ENCODE measurements at places on chromosomes 11 and 22.

DNA sequence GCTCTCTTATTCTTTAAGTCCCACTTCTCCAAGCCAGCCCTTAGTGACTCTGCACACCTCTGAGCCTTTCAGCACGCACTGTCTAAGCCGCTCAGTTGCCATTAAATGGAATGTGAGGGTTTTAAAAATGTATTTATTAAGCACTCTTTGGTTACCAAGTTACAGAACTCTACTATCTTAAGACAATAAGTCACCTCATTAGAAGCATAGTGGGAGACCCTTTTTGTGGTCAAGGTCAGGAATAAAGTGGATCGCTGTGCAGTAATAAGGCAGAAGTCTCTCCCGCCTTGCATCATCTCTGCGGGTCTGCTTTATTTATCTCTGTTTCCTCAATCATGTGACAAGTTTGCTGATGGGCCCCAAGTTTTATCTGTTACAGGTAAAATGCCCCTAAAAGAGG, 11.9 kb downstream of the SLC25A18 start:
- DNase-seq = no peak

- DNase-seq = no peak
These were observed 130.9 kb downstream of the UVRAG start for GRCh38 chr11:75945947-75946346.

DNA sequence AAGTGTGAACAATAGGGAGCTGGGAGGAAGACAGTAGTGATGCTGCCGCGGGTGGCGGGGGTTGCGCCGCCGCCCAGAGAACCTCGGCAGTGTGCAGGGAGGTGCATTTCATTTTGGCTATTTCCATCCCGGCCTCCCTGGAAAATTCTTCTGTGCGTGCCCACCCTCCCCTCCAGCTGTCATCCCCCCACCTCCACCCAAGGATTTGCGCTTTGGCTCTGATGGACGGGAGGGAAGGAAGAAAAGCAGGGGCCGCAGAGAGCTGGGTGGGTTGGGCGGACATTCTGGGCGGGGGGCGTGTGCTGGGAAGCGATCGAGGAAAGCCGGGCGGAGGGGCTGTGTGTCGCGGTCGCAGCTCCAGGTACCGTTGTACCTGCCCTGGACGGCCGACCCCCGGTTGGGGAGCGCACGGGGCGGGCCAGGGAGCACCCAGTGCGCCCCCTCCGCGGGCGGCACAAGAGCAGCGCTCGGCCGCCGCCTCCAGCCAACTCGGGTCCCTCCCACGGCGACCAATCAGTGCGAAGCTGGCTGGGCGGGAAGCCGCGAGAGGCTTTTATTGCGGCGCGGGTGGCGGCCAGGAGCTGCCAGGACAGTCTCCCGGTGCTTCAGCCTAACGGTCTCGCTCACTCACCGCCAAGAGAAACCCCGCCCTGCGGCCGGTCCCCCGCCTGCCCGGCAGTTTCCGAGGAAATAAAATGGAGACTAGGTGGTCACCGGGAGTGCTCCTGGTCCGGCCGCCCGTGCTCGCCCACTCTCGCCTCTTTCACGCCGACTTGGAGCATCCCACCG, 1.6 kb downstream of the NCAM1 start:
- no peak for DNase-seq

GRCh38 chr11:83255366-83255765, 30.8 kb downstream of the CCDC90B start:
- DNase-seq = no peak

DNA sequence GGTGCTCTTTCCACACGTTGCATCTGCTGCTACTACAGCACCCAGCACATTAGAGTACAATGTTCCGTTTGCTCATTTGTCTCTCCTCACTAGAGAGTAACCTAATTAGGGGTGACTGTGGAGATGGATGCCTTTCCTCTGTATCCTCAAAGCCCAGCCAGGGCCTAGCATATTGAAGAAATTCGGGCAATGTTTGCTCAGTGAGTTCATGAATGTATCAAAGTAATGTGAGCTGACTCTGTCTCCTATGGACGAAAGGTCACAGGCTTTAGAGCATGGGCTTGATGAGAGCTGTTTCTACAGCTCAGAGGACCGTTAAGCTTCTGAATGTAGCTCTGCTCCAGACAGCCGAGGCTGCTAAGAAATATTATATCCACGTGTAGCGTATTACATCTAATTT, 67.5 kb downstream of the C11orf58 start:
- no peak for DNase-seq

DNA sequence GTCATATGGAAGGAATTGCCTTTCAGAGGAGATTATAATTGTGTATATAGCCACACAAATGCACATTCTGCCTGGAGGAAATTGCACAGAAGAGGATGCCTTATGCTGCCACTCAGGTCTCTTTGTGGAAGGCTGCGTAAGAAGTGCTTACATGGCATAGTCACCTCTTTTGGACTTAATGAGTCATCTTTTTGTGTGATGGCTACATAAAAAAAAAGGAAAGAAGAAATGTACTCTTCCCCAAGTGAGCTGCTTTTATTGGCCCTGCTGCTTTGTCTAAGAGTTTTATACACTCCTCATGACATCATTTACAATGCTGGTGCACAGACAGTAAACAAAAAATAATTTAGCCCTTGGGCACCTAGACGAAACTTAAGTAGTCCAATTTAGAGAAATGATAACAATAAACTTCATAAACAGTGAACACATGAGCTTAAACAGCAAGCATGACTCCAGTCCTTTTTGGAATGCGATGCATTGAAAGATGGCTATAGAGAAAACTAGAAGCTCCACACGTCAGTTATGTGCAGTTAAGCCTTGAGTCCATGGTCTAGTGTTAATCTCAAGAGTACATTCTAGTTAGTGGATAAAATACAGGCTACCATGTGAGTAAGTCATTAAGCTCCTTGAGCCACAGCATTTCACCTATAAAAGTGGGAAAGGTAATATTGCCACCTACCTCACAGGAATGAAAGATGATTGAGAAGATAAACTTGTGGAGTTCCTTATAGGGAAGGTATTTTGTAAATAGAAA, 12.0 kb downstream of the CSTPP1 start:
- no peak for DNase-seq

DNA sequence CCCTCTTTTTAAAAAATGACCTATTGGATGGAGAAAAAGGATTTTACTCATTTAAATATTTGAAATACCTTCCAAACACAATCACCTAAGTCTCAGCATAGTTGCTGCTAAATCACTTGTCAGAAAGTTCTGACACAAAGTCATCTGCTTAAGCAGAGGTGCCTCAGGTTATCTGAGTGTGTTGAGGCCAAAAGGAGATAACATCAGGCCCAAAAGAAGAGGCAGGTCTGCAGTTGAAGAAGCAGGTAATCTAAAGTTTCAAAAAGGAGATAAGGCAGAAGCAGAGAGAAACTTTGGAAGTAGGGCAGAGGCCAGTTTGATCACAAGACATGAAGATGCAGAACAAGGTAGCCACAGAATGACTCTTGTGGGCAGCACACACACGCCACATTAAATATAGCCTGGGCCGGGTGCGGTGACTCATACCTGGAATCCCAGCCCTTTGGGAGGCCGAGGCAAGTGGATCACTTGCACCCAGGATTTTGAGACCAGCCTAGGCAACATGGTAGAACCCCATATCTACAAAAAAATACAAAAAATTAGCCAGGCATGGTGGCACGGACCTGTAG, 175.7 kb upstream of the API5 start:
- DNase-seq = no peak

DNA sequence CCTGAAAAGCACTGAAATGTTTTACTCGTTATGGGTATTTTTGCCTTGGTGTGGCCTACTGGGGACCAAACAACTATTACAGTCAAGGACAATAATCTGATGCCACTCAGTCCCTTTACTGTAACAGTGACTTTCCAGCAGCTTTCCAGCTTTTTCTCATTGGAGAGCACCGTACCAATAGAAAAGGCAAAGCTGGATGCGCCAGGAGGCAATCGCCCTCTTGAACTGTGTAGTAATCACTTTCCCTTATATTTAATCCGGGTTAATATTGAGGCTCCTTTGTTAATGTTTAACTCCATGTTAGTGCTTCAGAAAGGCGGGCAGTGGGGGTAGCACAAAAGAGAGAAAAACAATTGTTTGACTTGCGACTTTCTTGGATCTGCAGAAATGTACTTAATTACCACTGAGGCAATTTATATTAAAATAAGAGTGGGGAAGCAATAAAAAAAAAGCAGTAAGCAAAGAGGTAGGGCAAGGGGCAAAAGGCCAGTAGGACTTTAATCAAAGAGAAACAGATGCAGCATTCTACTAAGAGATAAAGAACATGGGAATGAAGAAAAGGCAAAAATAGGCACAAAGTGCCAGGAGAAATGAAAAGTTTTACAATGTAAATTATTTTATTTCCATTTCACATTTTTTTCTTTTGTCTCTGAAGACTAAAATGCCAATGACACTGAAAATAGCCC, 81.6 kb downstream of the LRRC4C start:
- DNase-seq = no peak

DNA sequence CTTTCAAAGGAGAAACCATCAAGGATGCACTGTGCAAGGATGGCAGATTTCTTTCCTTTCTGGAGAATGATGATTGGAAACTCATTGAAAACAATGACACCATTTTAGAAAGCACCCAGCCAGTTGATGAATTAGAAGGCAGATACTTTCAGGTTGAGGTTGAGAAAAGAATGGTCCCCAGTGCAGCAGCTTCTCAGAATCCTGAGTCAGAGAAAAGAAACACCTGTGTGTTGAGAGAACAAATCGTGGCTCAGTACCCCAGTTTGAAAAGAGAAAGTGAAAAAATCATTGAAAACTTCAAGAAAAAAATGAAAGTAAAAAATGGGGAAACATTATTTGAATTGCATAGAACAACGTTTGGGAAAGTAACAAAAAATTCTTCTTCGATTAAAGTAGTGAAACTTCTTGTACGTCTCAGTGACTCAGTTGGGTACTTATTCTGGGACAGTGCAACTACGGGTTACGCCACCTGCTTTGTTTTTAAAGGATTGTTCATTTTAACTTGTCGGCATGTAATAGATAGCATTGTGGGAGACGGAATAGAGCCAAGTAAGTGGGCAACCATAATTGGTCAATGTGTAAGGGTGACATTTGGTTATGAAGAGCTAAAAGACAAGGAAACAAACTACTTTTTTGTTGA, 9.8 kb downstream of the FAM111A start:
- no peak for DNase-seq

DNA sequence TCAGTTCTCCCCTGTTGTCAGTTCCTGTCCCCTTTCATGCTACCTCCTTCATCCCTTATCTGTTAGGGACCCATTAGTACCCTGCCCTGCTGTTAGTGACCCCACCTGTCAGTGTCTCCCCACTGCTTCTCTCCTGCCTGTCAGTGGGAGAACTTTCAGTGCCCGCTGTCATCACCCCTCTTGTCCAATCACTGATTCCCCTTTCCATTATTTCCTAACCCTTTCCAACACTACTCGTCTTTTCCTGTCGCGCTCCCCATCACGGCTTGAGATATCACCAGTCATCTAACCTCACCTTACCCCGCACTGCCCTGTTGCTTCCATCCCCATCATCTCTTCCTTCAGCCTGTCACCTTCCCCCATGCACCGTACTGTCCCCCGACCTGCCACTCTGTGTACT, 4.0 kb downstream of the PPP6R2 start:
- DNase-seq = no peak

DNA sequence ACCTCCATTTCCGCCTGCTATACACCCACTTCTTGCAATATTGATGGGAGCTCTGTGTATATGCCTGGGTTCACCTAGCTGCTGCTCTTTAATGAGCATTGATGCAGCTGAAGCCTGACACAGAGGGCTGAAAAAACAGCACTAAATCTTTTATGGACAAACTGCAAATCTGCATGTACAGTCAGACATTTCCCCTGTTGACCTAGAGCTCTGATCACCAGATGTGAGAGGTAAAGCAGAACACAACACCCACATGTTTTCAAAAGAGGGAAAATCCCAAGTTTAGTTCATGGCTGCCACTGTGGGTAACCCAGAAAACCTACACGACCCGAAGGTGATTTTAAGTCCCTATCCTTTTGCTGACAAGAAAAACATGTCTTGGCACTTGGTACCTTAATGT, 303.0 kb upstream of the PITPNB start:
- DNase-seq = no peak

DNA sequence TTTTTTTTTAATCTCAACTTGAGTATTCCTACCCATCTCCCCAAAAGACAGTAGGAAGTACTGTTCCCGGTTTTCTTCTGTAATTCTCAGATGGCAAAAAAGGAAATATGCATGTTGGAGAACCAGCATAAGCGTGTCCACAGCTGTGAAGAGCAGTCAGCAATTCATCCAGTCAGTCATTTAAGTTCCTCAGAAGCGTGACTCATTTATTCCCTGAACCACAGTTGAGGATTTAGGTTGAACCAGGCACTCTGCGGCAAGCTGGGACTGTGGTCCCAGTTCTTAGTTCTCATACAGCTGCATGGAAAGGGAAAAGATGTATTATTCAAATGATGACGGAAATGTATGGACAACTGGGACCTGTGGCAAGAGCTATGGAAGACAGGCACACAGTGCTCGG, 61.0 kb upstream of the MYO18B start:
- DNase-seq = no peak

DNA sequence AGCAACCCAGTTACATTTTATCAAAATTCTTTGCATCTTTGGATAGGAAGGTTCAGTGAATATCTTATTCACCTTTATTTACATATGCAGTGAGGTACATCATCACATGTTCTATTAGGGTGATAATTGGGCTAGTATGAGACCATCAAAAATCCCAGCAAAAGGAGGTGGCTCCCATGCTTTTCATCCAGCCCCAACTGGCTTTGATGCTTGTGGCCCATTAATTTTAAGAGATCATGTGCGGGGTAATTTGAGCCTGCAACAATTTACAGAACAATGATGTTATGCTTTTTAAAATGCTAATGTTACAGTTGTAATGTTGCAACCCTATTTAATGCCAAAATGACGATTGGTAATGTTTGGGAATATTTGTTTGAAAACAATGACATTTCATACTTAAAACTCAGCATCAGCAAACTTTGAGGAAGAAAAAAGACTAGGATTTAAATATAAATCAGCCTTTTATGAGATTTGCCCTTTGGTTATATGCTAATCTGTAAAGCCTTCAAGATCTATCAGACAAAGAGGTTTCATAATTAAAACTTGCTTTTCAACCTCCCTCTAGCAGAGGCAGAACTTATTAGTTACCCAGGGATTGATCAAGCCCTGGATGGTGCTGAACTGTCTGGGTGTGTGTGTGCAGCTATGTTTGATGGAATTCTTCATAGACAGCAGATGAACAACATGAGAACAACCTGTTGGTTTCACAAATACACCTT, 183.5 kb upstream of the SORL1-AS1 start:
- no peak for DNase-seq

DNA sequence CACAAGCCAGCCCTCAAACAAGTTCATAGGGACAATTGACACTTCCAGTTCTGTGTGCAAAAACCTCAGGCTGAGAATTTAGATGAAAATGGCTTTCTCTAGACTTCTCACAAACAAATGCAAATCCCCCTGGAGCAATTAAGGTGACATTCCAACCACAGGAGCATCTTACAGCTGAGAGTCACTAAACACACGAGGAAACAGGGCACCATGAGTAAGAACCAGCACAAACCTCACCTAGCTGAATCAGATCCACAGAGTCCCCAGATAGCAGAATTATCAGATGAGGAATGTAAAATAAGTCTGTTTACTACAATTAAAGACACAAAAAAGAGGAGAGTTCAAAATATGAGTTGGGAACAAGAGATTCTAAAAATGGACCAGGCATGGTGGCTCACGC, 51.5 kb downstream of the RTL6 start:
- DNase-seq = no peak
